ENCODE measurements at places on chromosomes 6 and 20. TPM values are rescaled to one million over a fixed set of nuclear protein-coding genes. Genes with fewer than 3 reads are reported as not detected.

GNL1 gene
- 18.3 TPM for total RNA-seq

CEBPB gene
- total RNA-seq = 62.4 TPM

PNLDC1 gene
- total RNA-seq = 0.32 TPM

ADTRP gene
- total RNA-seq = not detected

CDSN gene
- not detected for total RNA-seq

MOG gene
- 12.6 TPM for total RNA-seq

FAXC gene
- total RNA-seq = not detected

SLC12A5 gene
- total RNA-seq = not detected

CRISP3 gene
- not detected for total RNA-seq

CRIP3 gene
- 7.1 TPM for total RNA-seq

METTL24 gene
- total RNA-seq = 1.1 TPM

HLA-DPB1 gene
- 38.4 TPM for total RNA-seq

All from Right ventricle myocardium inferior (tissue), 1 donor.